Endothelial cell (in vitro differentiated cells): ENCODE measurements at places on chromosomes 4 and X. TPM values are rescaled to one million over a fixed set of nuclear protein-coding genes. Genes with fewer than 3 reads are reported as not detected.

The PPARGC1A gene
- total RNA-seq = 11.4 TPM

The LANCL3 gene
- 0.46 TPM for total RNA-seq

DNA sequence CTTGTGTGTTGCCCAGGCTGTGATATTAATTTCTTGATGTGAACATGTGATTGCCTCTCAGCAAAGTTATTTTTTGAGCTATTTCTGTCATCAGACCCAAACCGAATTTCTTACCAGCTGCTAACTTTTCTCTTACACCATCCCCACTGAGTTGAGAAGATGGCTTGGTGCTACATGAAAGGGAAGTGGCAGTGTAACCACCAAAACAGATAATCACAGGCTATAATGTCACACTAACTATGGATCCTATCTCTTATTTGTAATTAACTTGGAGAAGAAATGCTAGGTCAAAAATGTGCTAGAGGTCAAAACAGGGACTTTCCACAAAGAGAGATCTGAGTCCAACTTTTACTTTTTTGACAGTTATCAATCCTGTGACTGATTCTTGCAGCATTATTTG is 43.8 kb downstream of the ELOVL6 start:
- H3K36me3 ChIP-seq = no peaks in the 10 kb centered on the region
- no peak overlapping the region for H3K4me3 ChIP-seq
- no peak overlapping the region for H3K27ac ChIP-seq
- no peaks in the 10 kb centered on the region for H3K4me1 ChIP-seq
- H3K27me3 ChIP-seq = no peaks in the 10 kb centered on the region
- DNase-seq = no peak

GRCh38 chrX:154019633-154020528 is at the start of gene IRAK1:
Gene IRAK1 (minus strand): TSS chrX:154019902. CDS start chrX:154019812, 90 bp downstream.
- peaks cover 11% of the 10 kb centered on the region for H3K4me1 ChIP-seq
- peaks cover 3% of the 10 kb centered on the region for H3K27me3 ChIP-seq
- H3K36me3 ChIP-seq = peaks cover 9% of the 10 kb centered on the region

- H3K27me3 ChIP-seq = no peaks in the 10 kb centered on the region
- no peak overlapping the region for H3K4me3 ChIP-seq
- H3K4me1 ChIP-seq = no peaks in the 10 kb centered on the region
- DNase-seq = no peak
- peaks cover 2% of the 10 kb centered on the region for H3K36me3 ChIP-seq
These were observed 25.4 kb upstream of the EREG start for GRCh38 chr4:74339501-74339900.

DNA sequence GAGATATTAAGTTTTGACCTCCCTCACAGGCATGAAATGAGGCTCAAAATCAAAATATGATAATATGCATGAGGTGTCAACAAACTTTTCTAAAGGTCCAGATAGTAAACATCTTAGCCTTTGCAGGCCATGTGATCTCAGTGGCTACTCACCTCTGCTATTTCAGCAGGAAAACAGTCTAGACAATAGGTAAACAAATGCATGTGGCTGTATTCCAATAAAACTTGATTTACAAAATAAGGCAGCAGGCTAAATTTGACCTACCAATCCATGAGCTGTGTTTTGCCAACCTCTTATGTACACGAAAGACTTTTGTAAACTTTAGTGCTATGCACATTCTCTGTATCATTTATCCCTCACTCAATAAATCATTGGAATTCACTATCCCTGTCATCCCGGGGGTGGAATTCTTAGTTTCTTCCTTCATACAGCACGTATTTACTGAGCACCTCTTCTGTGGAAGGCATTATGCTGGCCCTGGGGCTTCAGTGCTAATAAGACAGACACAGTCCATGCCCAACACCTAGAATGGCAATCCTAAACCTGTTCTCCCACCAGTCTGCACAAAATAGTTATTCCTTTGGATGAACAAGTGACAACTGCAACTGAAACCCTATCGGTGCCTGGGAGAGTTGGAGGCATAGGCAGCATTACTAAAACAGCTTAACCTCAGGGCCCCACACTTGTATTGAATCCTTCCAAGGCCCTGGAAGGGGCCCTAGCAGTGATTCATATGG is 19.9 kb downstream of the MAGEB17 start:
- peaks cover 2% of the 10 kb centered on the region for H3K27me3 ChIP-seq
- H3K27ac ChIP-seq = no peak overlapping the region
- H3K36me3 ChIP-seq = no peaks in the 10 kb centered on the region
- DNase-seq = no peak
- no peak overlapping the region for H3K4me3 ChIP-seq
- peaks cover 4% of the 10 kb centered on the region for H3K4me1 ChIP-seq

GRCh38 chrX:15158736-15159406 is 111.0 kb downstream of the ASB9 start:
- no peaks in the 10 kb centered on the region for H3K4me1 ChIP-seq
- no peak for DNase-seq
- no peak overlapping the region for H3K27ac ChIP-seq
- no peaks in the 10 kb centered on the region for H3K36me3 ChIP-seq
- no peak overlapping the region for H3K4me3 ChIP-seq
- no peaks in the 10 kb centered on the region for H3K27me3 ChIP-seq

DNA sequence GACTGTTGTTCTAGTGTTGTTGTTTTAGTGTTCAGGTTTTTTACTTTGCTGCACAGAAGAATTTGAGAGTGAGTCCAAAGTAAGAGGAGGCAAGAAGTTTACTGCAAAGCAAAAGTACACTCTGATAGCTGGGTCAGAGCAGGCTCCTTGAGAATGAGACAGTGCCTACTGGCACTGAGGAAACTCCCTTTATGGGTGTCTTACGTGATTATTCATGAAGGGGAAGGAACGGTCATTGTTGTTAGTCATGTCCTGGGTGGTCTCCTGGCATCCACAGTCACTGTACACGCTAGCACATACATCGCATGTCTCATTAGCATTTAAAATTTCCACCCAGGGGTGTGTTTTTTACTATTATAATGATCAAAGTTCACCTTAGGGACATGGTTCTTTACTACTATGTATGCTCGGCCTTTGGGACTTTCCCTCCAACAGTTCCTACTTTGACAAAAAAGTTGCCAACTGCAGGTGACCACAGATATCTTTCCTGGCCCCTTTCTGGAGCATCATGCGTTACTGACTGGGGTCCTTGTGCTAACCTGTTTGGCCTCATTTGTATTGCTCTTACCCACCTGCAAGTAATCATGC is 688.9 kb upstream of the AMOT start:
- no peaks in the 10 kb centered on the region for H3K4me1 ChIP-seq
- H3K4me3 ChIP-seq = no peak overlapping the region
- H3K36me3 ChIP-seq = no peaks in the 10 kb centered on the region
- DNase-seq = no peak
- no peak overlapping the region for H3K27ac ChIP-seq
- H3K27me3 ChIP-seq = no peaks in the 10 kb centered on the region
